NCI-H2029 treated with DMSO at 0.1 percent for 48 hours (cell line): ENCODE measurements at places on chromosomes 2 and 18.

GRCh38 chr2:152822676-152823075 lies 104.3 kb downstream of the ARL6IP6 start:
- DNase-seq = no peak

GRCh38 chr18:80033181-80034067 lies 810 bp upstream of the RBFA start:
- no peak for DNase-seq

DNA sequence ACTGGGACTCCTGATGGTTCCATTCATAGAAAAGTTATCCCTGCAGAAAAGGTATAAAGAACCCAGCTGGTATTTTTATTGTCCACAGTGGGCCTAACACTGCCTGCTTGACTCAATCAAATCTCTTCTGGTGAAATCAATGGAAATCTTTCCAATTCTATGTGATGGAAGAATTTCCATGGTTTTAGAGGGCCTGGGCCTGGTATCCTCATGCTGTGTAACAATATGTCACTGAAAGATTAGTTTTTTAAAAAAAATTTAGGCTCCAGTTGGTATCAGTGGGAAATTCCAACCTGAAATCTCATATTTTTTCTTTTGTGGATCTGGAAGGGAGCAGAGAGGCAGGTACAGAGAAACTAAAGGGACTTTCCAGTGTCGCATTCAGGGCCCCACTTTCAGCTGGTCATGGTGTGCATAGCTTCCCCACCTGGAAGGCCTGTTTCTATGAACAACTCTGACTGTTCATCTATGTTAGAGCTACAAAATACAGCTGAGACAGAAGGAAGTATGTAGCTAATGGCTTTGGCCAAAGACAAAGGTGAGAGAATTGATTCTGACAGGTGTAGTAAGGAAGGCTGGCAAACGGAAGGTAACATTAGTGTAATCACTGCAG lies 20.9 kb downstream of the NEB start:
- DNase-seq = no peak

GRCh38 chr2:105575499-105576025 lies 169.2 kb upstream of the NCK2 start:
- no peak for DNase-seq

DNA sequence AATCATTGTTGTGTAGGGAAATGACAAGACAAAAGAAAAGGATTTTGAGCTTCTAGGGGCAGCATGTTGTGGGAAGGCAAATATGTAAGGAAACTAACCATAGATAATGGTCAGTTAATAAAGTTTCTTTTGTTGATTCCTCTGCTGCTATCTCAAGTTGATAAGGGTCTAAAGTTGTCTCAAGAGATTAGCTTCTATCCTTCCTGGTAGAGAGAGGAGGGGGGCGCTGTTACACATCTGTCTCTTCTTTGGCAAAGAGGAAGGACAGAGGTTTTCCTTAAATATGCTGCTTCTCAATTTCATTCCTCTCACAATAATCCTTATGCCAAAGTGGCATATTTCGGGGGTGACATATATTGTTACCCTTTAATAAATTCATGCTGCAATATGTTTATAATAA lies 944.0 kb downstream of the DPP10 start:
- no peak for DNase-seq

DNA sequence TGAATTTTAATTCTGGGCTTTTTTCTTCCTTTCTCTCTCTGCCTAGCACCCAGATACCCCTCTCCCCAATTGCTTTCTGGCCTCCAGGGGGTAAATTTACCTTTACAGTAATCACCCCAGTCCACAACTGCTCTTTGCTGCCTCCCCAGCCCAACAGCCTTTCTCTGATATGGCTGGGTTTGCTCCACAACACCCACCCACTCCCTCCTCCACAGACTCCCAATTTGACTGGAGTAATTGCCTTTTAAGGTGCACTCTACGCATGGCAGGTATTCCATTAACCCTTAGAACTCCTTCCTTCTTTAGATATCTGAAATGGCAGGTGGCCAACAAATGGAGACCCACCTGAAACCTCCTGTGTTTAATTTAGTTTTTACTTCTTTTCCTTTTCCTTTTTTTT lies 3.6 kb downstream of the CELF4 start:
- no peak for DNase-seq

DNA sequence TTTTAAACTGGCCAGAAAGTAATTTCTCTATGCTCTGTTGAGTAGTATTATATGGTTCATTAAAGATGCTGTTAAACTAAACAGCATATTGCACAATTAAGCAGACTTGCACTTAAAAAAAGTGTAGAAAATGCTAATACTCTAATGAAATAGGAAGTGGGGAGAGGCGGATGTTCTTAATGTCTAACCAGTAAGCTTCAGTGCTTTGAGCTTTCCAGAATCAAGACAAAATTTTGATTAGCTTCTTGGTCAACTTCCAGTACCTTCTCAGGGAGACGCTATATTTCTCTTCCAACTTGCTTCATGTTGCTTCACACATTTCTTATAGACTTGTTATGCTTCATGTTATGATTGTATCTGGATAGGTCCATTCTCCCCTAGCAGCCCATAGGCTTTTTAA lies 89.1 kb downstream of the MAP2 start:
- DNase-seq = no peak

- DNase-seq = peak; percentile 92
Measured at GRCh38 chr2:130728549-130729316, at the start of gene GPR148. TSS of gene GPR148 (plus strand) at chr2:130729070. CDS start at chr2:130729152, 82 bp downstream.

- DNase-seq = no peak
Measured at GRCh38 chr2:46942143-46942526, 26.5 kb upstream of the MCFD2 start.

GRCh38 chr2:78431241-78431640 lies 594.3 kb upstream of the REG3G start:
- no peak for DNase-seq

DNA sequence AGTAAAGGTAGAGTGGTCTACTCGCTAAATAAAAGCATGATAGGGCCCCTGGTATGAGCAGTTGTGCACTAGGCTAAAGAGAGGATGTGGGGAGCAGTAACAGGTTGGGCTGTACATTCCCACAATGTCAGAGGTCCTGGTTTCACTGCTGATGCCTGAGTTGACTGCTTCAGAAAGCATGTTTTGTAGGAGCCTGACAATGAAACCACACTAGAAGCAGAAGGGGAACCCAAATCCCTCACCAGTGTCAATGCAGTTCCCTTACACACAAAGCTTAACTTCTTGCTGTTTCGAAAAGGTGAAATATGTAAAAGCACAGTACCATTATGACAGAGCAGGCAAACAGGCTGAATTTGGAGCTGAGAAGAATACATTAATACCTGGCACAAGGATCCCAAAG lies 291.7 kb upstream of the KYNU start:
- DNase-seq = no peak

DNA sequence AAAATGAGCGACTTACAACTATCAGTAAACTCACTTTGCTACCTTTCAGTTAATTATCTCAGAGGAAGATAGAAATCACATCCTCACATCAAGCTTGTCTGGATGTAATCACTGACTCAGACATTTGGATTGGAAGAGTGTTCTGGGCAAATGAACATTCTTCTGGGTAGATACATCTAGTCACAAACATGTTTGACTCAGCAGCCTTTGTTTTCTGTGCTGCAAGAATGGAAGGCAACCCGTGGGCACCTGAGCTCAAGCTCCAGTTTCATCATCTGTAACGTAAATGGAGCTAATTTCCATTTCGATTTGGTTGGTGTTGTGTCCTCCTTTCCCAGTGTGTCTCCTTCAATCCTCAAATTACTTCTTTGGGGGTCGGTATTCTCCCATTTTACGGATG lies 58.5 kb downstream of the ACAA2 start:
- DNase-seq = no peak

DNA sequence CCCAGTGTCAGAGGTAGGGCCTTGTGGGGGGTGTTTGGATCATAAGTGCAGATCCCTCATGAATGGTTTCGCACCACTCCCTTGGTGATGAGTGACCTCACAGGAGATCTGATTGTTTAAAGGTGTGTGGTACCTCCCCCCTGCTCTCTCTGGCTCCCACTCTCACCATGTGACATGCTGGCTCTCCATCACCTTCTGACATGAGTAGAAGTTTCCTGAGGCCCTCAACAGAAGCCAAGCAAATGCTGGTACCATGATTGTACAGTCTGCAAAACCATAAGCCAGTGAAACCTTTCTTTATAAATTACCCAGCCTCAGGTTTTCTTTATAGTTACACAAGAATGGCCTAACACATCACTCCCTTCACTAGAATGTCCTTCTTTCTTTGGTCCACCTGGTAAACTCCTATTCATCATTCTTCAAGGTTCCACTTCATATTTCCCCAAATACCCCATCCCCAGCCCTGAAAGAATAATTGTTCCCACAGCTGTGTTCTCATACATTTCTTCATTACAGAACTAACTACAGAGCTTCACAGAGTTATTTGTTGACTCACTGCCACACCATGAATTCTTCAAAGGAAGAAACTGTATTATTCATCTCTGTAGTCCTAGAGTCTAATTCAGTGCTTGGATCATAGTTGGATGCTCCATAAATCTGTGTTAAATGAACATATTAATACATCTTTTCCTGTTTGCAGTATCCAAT lies 81.2 kb upstream of the STK17B start:
- DNase-seq = no peak

DNA sequence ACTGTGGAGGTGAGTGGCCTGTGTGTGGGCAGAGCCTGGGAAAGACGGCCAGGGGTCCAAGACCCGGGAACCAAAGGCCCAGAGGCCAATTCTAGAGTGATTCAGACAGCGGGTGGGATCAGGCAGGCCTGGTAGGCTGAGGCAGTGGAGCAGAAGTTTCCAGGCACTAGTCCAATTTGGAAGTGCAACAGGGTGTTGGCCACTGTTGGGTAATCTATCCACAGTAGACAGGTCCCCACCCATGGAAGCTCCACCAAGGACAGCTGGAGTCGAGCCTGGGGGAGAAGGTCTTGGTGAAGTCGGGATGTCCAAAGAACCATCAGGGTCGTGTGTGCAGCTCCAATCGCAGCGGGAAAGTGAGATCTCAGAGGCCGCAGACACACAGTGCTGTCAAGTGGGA lies 125.8 kb upstream of the COPS8 start:
- no peak for DNase-seq

GRCh38 chr2:144343145-144343544 lies 176.8 kb downstream of the ZEB2 start:
- no peak for DNase-seq

DNA sequence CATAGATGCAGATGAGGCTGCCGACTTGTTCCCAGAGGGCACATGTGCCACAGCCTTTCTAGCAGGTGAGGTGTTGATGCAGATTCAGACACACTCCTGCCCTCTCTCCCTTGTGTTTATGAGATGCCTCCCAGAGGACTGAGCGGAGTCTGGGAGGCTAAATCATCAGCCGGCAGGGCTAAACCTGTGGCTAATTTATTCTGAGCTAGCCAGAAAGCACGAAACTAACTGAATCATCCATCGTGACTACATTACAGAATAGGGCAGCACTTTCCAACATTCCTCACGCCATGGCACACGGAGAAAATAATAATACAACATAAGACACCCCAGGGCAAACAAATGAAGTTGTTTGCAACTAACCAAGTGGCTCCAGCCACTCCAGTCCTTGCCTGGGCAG lies 101.7 kb upstream of the FZD7 start:
- no peak for DNase-seq

GRCh38 chr2:197306696-197307040 lies 3.9 kb downstream of the ANKRD44 start:
- peak; percentile 61 for DNase-seq

DNA sequence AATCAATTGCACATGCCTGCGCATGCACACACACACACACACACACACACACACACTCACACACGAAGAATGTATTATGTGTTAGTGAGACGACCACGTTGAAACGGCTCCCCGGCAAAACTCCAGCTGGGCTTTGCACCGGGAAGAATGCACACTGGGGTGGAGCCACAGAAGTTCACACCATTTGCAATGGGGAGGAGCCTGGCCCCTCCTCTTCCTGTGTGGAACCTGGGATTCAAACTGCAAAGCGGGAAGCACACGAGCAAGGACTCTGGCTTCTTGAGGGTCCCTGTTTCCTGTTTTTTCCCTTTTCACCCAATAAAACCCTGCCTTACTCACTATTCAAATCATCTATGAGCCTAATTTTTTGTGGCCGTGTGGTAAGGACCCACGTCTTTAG lies 304.0 kb upstream of the TMEFF2 start:
- DNase-seq = no peak

- no peak for DNase-seq
Measured at GRCh38 chr2:109272461-109272860, 143.5 kb downstream of the SH3RF3 start.

GRCh38 chr2:7752291-7752690 lies 835.1 kb downstream of the RNF144A start:
- no peak for DNase-seq

- no peak for DNase-seq
Measured at GRCh38 chr18:10899481-10899880, 249.9 kb downstream of the PIEZO2 start.

- no peak for DNase-seq
Measured at GRCh38 chr2:108586631-108587030, 52.4 kb downstream of the LIMS1 start.

GRCh38 chr2:135657806-135658582 lies 83.7 kb upstream of the UBXN4 start:
- DNase-seq = no peak

DNA sequence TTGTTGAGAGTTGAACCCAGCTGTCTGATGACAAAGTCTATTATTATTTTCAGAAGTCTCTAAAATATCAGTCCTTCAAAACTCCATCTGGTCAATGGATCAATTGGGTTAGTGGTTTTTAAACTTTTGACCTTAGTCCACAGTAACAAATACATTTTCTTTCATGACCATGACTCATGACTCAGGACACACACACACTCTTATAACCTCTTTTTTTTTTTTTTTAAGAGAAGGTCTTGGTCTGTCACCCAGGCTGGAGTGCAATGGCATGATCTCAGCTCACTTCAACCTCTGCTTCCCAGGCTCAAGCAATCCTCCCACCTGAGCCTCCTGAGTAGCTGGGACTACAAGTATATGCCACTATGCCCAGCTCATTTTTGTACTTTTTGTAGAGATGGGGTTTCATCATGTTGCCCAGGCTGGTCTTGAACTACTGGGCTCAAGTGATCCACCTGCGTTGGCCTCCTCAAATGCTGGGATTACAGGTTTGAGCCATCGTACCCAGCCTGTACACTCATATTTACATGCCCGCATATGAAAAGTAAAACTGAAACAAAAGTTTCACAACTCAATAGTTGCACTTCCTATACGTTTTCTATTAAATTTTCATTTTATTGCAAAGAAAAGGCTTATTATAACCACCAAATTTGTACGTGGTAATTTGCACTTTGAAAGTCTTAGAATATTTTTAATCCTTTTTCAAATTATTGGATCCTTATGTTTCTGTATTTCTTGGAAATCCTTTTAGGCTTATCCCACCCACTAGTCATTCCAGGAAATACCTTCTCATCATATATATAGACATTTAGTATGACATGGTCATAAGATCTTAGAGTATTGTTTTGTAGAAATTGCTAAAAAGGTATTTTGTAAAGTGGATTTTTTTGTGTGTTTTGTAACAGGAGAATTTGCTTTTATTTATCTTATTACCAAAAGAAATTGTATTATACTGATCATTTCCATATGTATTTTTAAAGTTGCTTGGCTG lies 199.0 kb downstream of the LPIN1 start:
- DNase-seq = no peak
